ENCODE measurements at places on chromosomes 12 and 14. TPM values are rescaled to one million over a fixed set of nuclear protein-coding genes. Genes with fewer than 3 reads are reported as not detected.

PTCSC3 gene
- not detected for polyA plus RNA-seq

PPP1CC gene
- 253 TPM for polyA plus RNA-seq

TBX3 gene
- not detected for polyA plus RNA-seq

GRCh38 chr12:53550595-53550994 lies 43.3 kb upstream of the NPFF start:
- no peak overlapping the region for H3K27ac ChIP-seq
- H3K27me3 ChIP-seq, result no peaks in the 10 kb centered on the region
- no peaks in the 10 kb centered on the region for H3K36me3 ChIP-seq
- DNase-seq, result no peak
- no peak overlapping the region for H3K4me3 ChIP-seq

- H3K27me3 ChIP-seq, result no peaks in the 10 kb centered on the region
- peak overlapping the region; percentile 100 for H3K27ac ChIP-seq
- H3K36me3 ChIP-seq, result no peaks in the 10 kb centered on the region
These were observed 1.5 kb upstream of the HSP90B1 start for GRCh38 chr12:103928682-103929045.

DNA sequence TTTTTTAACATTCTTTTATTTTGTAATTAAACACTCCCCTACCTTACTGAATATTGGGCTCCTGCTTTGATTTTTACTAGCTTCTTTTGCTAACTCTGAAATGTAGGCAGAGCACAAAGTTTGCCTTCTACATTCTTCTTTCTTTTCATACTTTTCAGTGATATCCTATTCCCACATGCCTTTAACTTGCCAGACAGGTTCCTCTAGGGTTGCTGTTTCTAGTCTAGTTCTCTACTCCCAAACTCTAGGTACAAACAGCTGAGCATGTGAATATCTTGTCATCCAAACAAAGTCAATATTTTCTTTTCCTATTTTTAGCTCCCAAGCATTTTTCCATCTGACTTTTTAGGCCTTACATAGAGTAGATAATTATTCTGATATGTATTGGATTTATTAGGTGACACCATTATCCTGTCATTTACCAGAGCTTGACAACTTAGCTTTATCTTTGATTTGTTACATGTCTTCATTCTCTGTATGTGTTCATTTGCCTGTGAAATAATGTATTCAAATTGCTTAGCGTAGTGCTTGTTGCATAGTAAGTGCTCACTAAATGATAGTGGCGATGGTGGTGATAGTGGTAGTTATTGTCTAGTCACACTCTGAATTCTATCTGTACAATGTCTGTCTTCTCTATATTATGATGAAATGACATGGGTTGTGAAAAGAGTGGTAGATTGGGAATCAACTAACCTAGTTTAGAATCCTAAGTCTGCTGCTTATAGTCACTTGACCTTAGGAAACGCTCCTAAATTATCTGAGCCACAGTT lies 73.6 kb upstream of the DNM1L start:
- peaks cover 8% of the 10 kb centered on the region for H3K4me1 ChIP-seq
- no peak overlapping the region for H3K27ac ChIP-seq
- no peaks in the 10 kb centered on the region for H3K27me3 ChIP-seq
- no peak overlapping the region for H3K4me3 ChIP-seq
- no peak for DNase-seq

GRCh38 chr12:65827827-65828231 lies 3.5 kb downstream of the HMGA2 start:
- no peak overlapping the region for H3K4me3 ChIP-seq
- peaks cover 21% of the 10 kb centered on the region for H3K4me1 ChIP-seq
- no peak for DNase-seq

CAPZA3 gene
- not detected for polyA plus RNA-seq

LRTM2 gene
- polyA plus RNA-seq, result not detected

NPC2 gene
- 174 TPM for polyA plus RNA-seq

DNA sequence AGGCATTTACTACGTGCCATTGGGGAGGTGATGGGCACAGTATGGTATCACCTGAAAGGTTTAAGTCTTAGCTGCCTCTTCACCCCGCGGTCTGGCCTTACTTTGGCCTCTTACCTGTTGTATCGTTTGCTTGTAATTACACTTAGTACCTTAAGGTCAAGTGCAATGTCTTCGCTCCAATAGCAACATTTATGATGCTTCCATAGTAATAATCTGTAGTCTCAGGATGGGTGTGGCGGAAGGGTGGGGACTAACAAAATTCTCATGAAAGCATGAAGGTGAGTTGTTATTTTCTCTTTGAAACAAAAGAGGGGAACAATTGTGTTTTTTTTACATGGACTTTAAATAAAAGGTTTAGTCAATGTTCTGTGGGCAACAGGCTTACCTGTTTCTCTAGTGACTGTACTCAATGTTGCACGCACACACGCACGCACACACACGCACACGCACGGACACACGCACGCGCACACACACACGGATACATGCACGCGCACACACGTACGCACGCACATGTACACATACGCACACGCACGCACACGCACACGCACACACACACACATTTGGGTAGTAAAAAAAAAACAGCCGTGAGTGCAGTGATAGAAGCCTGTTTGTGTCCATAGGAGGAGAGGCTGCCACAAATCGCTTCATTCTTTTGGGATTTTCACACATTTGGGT lies 91.4 kb downstream of the DNAH10 start:
- no peak for DNase-seq
- H3K36me3 ChIP-seq, result no peaks in the 10 kb centered on the region

GRCh38 chr12:112850383-112850782 lies 56.4 kb upstream of the OAS1 start:
- no peaks in the 10 kb centered on the region for H3K36me3 ChIP-seq
- H3K4me1 ChIP-seq, result no peaks in the 10 kb centered on the region
- H3K4me3 ChIP-seq, result no peak overlapping the region

GRCh38 chr12:16472631-16473030 lies 125.2 kb downstream of the MGST1 start:
- H3K4me1 ChIP-seq, result no peaks in the 10 kb centered on the region
- no peak for DNase-seq
- no peak overlapping the region for H3K4me3 ChIP-seq
- no peak overlapping the region for H3K27ac ChIP-seq
- no peaks in the 10 kb centered on the region for H3K36me3 ChIP-seq

- H3K4me1 ChIP-seq, result no peaks in the 10 kb centered on the region
- DNase-seq, result no peak
- no peak overlapping the region for H3K4me3 ChIP-seq
- H3K36me3 ChIP-seq, result peaks cover 7% of the 10 kb centered on the region
- no peak overlapping the region for H3K27ac ChIP-seq
These were observed 46.1 kb upstream of the PPP2R5C start for GRCh38 chr14:101715210-101716076.

KRT2 gene
- not detected for polyA plus RNA-seq

GRCh38 chr14:104681689-104682074 lies 7.7 kb upstream of the INF2 start:
- no peak overlapping the region for H3K27ac ChIP-seq
- H3K4me1 ChIP-seq, result peaks cover 67% of the 10 kb centered on the region
- no peak for DNase-seq
- H3K27me3 ChIP-seq, result no peaks in the 10 kb centered on the region

GRCh38 chr12:59843260-59843843 lies 247.5 kb downstream of the SLC16A7 start:
- no peak overlapping the region for H3K4me3 ChIP-seq
- peaks cover 12% of the 10 kb centered on the region for H3K27me3 ChIP-seq
- H3K36me3 ChIP-seq, result no peaks in the 10 kb centered on the region
- DNase-seq, result no peak
- no peak overlapping the region for H3K27ac ChIP-seq

- H3K36me3 ChIP-seq, result peaks cover 24% of the 10 kb centered on the region
- DNase-seq, result no peak
- H3K27me3 ChIP-seq, result no peaks in the 10 kb centered on the region
- no peak overlapping the region for H3K27ac ChIP-seq
- no peaks in the 10 kb centered on the region for H3K4me1 ChIP-seq
These were observed 202.7 kb downstream of the FBXL14 start for GRCh38 chr12:1391722-1392121.

- no peaks in the 10 kb centered on the region for H3K4me1 ChIP-seq
- no peak for DNase-seq
- no peak overlapping the region for H3K4me3 ChIP-seq
- no peaks in the 10 kb centered on the region for H3K36me3 ChIP-seq
These were observed 473.1 kb downstream of the ATP23 start for GRCh38 chr12:58414398-58414871.

C1S gene
- polyA plus RNA-seq, result 0.12 TPM

DNA sequence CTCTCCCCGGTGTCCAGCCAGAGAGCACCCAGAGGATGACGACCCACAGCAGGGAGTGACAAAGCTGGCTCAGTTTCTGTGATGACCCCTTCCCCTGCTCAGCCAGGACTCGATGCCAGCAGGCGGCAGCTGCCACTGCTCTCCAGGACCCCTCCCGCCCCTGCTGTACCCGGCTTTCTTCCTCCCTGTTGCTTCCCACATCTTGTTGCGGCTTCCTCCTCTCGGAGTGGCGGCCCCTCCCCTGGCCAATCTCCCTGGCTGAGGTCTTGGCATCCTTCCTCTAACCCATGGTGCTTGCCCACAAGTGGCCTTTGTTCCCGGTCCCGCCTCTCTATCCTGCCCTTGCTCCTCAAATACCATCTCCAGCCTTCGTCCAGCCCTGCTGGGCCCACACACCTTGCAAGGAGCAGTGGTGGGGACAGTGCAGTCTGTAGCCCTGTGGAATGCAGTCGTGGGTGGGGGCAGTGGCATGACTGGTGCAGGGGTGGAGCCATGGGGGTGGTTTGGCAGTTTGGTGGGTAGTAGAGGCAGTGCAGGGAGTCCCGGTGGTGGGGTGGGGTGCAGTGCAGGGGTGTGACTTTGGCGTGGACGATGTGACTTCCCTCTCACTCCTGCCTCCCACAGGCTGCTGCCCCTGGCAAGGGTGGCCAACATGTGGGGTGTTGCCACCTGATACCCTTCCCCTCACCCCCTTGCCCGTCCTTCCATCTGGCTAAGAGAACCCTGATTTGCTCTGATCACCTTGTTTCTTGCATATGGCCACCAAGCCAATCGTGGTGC lies 16.3 kb upstream of the BEGAIN start:
- peaks cover 5% of the 10 kb centered on the region for H3K4me1 ChIP-seq
- no peak overlapping the region for H3K4me3 ChIP-seq
- H3K27ac ChIP-seq, result no peak overlapping the region
- no peaks in the 10 kb centered on the region for H3K36me3 ChIP-seq
- no peak for DNase-seq
- H3K27me3 ChIP-seq, result peaks cover 21% of the 10 kb centered on the region

- no peak for DNase-seq
- H3K4me3 ChIP-seq, result no peak overlapping the region
- H3K27ac ChIP-seq, result no peak overlapping the region
- H3K27me3 ChIP-seq, result no peaks in the 10 kb centered on the region
These were observed 326.7 kb upstream of the TMPO start for GRCh38 chr12:98188650-98189077.

- no peaks in the 10 kb centered on the region for H3K4me1 ChIP-seq
- no peaks in the 10 kb centered on the region for H3K36me3 ChIP-seq
- H3K27ac ChIP-seq, result no peak overlapping the region
- no peak for DNase-seq
These were observed 492.9 kb downstream of the VRK1 start for GRCh38 chr14:97290065-97290464.

- no peak overlapping the region for H3K4me3 ChIP-seq
- no peak overlapping the region for H3K27ac ChIP-seq
- no peaks in the 10 kb centered on the region for H3K36me3 ChIP-seq
- no peaks in the 10 kb centered on the region for H3K27me3 ChIP-seq
- H3K4me1 ChIP-seq, result peaks cover 12% of the 10 kb centered on the region
These were observed 89.3 kb downstream of the OSBPL8 start for GRCh38 chr12:76470028-76470939.

- H3K36me3 ChIP-seq, result no peaks in the 10 kb centered on the region
- H3K27ac ChIP-seq, result no peak overlapping the region
These were observed 95.8 kb downstream of the TMTC3 start for GRCh38 chr12:88237954-88238353.

- H3K4me3 ChIP-seq, result no peak overlapping the region
- no peaks in the 10 kb centered on the region for H3K36me3 ChIP-seq
- no peak for DNase-seq
These were observed 42.6 kb upstream of the HIF1A start for GRCh38 chr14:61652526-61653262.

ZNF891 gene
- polyA plus RNA-seq, result 0.90 TPM

A2M gene
- 0.48 TPM for polyA plus RNA-seq

NPFF gene
- polyA plus RNA-seq, result not detected

PCED1B gene
- 14.0 TPM for polyA plus RNA-seq

DNA sequence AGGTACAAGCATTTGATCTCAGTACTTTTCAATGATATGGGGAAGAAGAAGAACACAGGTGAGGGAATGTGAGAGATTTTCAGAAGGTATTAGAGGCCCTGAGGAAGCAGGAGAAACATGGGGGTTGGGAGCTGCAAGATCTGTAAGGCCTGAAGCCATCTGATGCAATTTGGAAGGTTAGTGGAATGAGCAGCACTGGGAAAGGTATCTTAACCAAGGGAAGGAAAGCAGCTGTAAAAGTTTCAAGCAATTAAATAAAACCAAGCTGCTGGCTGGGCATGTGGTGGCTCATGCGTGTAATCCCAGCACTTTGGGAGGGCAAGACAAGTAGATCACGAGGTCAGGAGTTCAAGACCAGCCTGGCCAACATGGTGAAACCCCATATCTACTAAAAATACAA lies 104.4 kb upstream of the PARP11 start:
- no peak for DNase-seq
- peaks cover 7% of the 10 kb centered on the region for H3K36me3 ChIP-seq
- peaks cover 4% of the 10 kb centered on the region for H3K27me3 ChIP-seq

DNA sequence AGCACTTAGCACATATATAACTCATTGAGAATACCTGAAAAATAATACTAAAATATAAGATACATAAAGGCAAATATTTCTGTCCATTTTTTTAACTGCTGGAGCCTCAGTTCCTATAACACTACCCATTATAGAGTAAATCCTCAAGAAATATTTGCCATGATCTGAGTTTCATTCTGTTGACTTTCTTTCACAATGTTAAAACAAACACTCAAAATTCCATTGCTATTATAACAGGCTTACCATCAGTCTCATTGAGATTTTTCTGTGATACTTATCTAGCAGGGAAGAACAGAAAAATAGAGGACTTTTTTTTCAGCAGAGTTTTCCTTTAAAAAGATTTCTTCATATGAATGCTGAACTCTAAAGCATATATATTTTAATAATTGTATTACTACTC lies 24.5 kb downstream of the LMO3 start:
- H3K4me1 ChIP-seq, result no peaks in the 10 kb centered on the region
- no peaks in the 10 kb centered on the region for H3K36me3 ChIP-seq
- DNase-seq, result no peak
- H3K27me3 ChIP-seq, result no peaks in the 10 kb centered on the region

P2RX2 gene
- polyA plus RNA-seq, result not detected

Data from naive B cell (primary cell).